ENCODE measurements at places on chromosomes 2 and 18. TPM values are rescaled to one million over a fixed set of nuclear protein-coding genes. Genes with fewer than 3 reads are reported as not detected.

Gene LCT
- not detected for total RNA-seq

Gene DHRS9
- not detected for total RNA-seq

Gene ANKRD62
- not detected for total RNA-seq

Gene PROM2
- total RNA-seq, result 0.20 TPM

Gene GRB14
- 0.37 TPM for total RNA-seq

Gene CDK5R2
- total RNA-seq, result not detected

Gene DES
- total RNA-seq, result 0.73 TPM

Gene PRKAG3
- total RNA-seq, result not detected

Gene REG3A
- total RNA-seq, result not detected

Gene CHRNG
- total RNA-seq, result not detected

Gene FER1L5
- 0.39 TPM for total RNA-seq

Gene POU3F3
- 18.2 TPM for total RNA-seq

Gene ABCB11
- total RNA-seq, result not detected

Gene C1GALT1C1L
- total RNA-seq, result 0.78 TPM

Gene DSG1
- total RNA-seq, result not detected

Gene KANSL1L
- 12.3 TPM for total RNA-seq

Gene NDC80
- 43.2 TPM for total RNA-seq

Gene LYPD6B
- not detected for total RNA-seq

Data from subcutaneous preadipocyte (primary cell).